Heart left ventricle (tissue), 16 donors: ENCODE measurements at places on chromosomes 3 and 15. TPM values are rescaled to one million over a fixed set of nuclear protein-coding genes. Genes with fewer than 3 reads are reported as not detected.

Gene FAM107A
- 127 TPM for total RNA-seq

Gene SLC12A1
- not detected for total RNA-seq

Gene EAF1
- 15.2 TPM for total RNA-seq

Gene FRMD5
- total RNA-seq: 35.4 TPM

Gene RYR3
- 0.29 TPM for total RNA-seq

Gene RPL22L1
- total RNA-seq: 8.6 TPM

Gene CHST2
- 2.4 TPM for total RNA-seq

Gene TIGIT
- total RNA-seq: not detected
